ENCODE measurements at places on chromosomes 16 and 17.
A peak's percentile ranks its signal among the peaks of the same experiment; 100 is the strongest.

GRCh38 chr16:54405478-54405877 lies 118.9 kb upstream of the IRX3 start:
- no peak for DNase-seq

GRCh38 chr17:62627219-62627903 lies at the start of gene MRC2:
MRC2 (plus strand) TSS chr17:62627670; CDS start chr17:62627803, 133 bp downstream.
- no peak for DNase-seq

- DNase-seq: no peak
Observed at GRCh38 chr17:11002417-11002816, 164.5 kb upstream of the PIRT start.

GRCh38 chr16:53692146-53692545 lies 11.5 kb downstream of the RPGRIP1L start:
- no peak for DNase-seq

GRCh38 chr16:77807-78443 lies at the start of gene MPG:
MPG (plus strand) TSS chr16:78225; CDS start chr16:78310, 85 bp downstream.
- peak; percentile 29 for DNase-seq
